ENCODE measurements at places on chromosomes 12 and 14.
A peak's percentile ranks its signal among the peaks of the same experiment; 100 is the strongest.

DNA sequence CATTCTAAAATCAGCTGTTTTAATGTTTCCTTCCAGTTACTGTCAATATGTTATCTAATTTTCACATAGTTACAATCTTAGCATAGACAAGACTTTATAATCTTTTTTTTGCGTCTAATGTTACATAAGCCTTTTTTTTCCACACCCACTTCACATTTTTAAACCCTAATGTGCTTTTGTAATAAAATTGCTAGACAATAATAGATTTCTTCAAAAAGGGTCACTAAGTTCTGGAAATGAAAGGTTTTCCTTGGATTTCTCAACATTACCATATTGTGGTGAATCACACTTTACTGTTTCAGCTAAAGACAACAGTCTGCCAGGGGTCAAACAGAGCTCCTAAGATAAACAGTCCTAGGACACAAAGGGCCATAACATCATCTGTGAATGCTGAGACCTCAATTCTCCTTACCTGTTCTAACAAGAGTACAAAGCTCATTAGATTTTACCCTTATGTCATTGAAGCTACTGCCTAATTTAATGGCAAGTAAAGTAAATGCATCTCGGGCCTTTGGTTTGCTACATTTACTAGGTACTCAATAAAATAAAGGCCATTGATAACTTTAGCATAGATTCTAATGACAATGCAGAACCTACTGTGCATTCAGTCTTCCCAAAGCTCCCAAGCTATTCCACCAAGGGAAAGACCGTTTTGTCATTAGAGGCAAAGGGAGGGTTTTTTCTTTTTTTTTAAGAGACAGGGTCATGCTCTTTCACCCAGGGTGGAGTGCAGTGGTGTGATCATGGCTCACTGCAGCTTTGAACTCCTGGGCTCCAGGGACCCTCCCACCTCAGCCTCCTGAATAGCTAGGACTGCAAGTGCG is 111.2 kb upstream of the SLC38A2 start:
- no peak for DNase-seq

DNA sequence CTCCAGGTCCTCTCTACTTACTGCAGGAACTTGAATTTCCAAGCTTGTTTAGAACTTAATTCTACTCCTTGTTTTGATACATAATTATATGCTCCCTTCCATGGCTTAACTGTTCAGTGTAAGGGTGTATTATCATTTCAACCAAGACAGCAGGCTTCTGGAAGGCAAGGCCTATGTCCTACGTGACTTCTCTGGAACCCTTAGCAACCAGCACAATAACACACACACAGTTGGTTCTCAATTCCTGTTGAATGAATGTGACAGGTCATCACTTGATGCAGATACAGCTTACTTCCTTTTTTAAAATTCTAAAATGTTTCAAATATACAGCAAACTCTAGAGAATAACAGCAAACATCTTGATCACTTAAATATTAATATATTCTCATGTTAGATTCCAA is 77.7 kb upstream of the COCH start:
- no peak for DNase-seq

GRCh38 chr12:132471011-132471857 is 18.7 kb upstream of the FBRSL1 start:
- no peak for DNase-seq

- no peak for DNase-seq
Observed at GRCh38 chr12:116558280-116559161, 660 bp upstream of the MAP1LC3B2 start.

DNA sequence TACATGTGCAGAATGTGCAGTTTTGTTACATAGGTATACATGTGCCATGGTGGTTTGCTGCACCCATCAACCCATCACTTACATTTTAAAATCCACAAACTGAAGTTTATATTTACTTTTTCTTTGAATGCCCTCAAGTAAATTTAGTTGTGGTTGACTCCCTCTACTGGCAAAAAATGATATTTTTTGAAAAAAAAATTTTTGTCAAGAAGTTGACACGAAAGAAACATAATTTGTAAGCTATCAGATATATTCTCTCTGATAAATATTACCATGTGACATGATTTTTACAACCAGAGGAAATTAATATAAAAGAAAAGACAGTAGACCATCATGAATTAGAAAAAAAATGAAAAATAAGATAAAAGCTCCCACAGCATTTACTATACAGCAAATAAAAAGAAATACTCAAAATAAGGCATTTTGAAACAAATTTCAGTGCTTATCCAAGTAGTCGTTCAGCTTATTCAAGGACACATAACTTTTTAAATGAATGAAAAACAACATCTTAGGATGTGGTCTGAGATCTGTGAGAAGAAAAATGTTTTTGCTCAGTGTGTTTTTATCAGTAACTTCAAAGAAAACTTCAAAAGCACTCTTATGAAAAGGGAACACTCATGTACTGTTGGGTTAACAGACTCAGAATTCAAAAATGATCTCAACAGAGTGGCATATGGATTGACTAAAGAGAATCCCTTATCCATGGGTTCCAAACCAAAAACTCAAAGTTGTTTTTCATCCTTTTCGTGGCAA is 30.0 kb upstream of the GRIP1 start:
- peak; percentile 7 for DNase-seq

- peak; percentile 76 for DNase-seq
Observed at GRCh38 chr12:49201595-49202295, 12.9 kb upstream of the TUBA1A start.

GRCh38 chr12:51059086-51059485 is 11.0 kb downstream of the LETMD1 start:
- peak; percentile 27 for DNase-seq

DNA sequence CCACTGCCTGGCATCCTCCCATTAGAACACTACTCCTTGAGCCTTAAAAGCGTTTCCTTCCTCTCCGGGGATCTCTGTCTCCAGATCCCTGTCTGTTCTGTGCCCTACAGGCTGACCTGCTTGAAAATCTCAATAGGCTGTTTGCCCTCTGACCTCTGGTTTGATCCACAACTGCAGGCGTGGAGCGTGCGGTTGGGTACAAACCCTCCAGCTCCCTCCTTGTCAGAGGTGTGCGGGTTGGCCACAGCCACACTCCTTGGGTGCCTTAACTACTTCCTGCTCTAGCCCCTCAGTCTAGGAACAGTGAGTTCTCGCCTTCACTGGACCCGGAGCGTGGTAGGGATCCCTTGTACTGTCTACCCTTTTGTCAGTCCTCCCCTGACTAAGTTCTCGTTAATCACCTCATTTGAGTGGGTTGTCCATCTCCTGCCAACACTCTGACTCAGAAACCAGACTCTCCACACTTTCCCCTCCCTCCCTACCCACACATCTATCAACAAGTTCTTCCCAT is 33.1 kb downstream of the CMKLR1 start:
- DNase-seq: peak; percentile 37

- DNase-seq: peak; percentile 83
Observed at GRCh38 chr12:53097564-53098353, at the start of gene IGFBP6. IGFBP6 (plus strand) TSS chr12:53097667; CDS start chr12:53097718, 51 bp downstream.

DNA sequence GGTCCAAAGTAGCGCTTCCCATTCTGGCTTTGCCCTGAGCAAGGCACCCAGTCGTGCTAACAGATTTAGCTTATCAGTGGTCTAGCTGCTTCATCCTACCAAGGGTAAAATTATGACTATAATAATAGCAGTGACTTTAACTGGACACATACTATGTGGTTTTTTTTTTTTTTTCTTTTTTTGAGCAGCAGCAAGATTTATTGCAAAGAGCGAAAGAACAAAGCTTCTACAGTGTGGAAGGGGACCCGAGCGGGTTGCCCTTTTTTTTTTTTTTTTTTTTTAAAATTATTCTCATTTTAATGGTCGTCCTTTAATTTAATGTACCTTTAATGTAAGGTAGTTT is 505 bp downstream of the HELB start:
- DNase-seq: no peak

- DNase-seq: peak; percentile 35
Observed at GRCh38 chr12:88472248-88472647, 108.0 kb downstream of the KITLG start.

DNA sequence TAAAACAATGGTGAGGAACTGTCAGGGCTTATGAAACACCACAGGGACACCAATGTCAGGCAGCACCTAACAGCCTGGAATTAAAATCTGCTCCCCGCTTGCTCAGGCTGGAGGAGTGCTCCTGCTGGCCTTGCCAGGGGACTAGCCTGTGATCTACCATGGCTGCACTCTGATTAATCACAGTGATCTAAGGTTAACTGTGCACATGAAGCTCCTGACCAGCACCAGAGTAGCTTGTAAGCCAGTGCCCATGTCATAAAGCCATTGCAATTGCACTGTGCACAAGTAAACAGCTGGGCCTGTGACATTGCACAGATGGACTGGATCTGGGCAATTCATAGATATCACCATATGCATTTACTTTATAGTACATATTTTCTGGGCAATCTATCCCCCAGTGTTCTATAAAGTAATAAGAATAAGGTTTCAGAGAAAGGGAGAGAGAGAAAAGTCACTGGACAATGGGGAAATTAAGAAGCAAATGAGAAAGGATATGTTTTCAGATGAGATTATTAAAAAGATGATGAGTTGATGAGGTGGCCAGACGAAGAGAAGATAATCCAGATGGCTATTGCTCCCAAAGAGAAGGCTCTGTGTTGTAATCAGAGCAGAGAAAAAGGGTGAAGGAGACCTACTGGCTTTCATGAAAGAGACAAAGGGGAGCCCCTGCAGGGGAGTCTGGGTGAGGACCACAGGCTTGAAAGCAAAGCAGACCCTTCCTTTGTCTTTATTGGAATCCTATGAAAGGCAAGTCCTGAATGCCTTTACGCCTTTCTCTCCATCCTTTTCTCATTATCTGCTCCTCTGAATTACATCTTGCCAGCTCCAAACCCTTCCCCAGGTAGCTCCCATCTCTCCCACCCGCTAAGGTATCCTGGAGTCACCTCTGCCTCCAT is 145.8 kb downstream of the SLC38A6 start:
- DNase-seq: no peak

- DNase-seq: no peak
Observed at GRCh38 chr14:69693145-69693544, 73.8 kb upstream of the SRSF5 start.

- DNase-seq: no peak
Observed at GRCh38 chr14:104087981-104088850, 2.7 kb downstream of the ASPG start.

DNA sequence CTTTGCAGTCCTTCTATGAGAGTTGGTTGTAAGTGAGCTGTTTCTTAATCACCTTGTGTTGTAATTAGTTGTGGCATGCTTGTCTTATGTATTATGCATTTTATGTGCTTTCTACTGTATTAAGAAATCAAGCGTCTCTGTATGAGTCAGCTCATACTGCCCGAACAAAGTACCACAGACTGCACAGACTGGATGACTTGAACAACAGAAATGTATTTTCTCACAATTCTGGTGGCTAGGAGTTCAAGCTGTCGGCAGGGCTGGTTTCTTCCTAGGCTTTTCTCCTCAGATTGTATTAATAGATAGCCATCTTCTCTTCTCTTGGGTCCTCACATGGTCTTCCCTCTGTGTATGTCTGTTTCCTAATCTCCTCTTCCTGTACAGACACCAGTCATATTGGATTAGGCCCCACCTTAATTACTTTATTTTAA is 77.7 kb downstream of the FLRT2 start:
- DNase-seq: peak; percentile 86

GRCh38 chr12:30152705-30153104 is 369.0 kb upstream of the TMTC1 start:
- no peak for DNase-seq

DNA sequence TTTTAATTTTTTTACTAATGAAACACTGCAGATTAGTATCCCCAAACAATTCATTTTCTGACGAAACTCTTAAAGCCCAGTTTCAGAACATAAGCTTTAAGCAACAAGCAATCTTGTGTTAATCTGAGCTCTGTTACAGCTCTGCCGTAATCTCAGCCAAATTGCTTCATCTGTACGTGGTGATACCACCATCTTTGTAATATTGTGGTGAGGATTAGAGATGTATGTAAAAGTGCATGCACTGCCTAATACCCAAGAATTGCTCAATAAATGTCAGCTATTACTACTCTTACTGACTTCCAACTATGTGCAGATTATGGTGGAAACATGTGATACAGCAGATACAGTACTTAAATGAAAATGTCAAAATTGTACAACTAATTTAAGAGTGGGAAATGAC is 1.8 kb downstream of the AKAP5 start:
- DNase-seq: no peak

- DNase-seq: no peak
Observed at GRCh38 chr12:114371250-114371649, 34.7 kb downstream of the TBX5 start.

DNA sequence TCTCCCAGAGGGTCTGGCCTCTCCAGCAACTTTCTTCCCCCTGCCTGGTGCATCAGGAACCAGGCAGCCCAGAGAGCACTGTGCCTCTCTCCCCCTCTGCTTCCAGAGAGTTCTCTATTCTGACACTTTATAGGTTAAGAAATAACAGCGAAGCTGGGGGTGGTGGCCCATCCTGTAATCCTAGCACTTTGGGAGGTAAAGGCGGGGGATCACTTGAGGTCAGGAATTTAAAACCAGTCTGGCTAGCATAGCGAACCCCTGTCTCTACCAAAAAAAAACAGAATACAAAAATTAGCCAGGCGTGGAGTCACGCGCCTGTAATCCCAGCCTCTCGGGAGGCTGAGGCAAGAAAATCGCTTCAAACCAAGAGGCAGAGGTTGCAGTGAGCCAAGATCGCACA is 58.3 kb downstream of the ESRRB start:
- no peak for DNase-seq

Data from astrocyte of the hippocampus (primary cell).